ENCODE measurements at places on chromosomes 4 and X.
A peak's percentile ranks its signal among the peaks of the same experiment; 100 is the strongest.

DNA sequence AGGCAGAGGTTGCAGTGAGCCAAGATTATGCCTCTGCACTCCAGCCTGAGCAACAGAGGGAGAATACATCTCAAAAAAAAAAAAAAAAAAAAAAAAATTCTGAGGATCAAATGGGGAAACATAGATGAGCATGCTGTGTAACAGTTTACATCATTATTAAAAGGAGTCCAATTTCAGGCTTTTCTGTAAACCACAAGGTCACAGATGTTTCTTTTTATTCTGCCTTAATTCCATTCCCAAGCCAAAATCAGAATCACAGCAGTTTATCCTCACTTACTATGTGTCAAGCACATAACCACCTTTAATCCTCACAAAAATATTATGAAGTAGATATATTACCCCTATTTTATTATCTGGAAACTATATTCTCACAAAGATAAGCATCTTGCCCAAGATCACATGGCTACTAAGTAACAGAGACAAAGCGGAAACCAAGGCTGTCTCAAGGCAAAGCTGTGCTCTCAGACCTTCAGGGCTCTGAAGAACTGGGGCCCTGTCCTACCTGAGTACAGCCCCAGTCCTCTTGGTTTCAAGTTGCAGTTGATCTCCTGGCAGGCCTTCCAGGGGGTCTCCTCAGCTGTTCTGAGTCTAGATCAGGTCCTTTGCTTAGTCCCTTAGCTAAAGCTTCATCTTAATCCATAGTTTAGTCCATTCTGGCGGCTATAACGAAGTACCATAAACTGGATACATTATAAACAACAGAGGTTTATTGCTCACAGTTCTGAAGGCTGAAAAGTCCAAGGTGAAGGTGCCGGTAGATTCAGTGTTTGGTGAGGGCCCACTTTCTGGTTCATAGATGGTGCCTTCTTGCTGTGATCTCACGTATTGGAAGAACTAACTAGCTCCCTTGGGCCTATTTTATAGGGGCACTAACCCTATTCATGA is 141.3 kb downstream of the PALLD start:
- no peak for DNase-seq

DNA sequence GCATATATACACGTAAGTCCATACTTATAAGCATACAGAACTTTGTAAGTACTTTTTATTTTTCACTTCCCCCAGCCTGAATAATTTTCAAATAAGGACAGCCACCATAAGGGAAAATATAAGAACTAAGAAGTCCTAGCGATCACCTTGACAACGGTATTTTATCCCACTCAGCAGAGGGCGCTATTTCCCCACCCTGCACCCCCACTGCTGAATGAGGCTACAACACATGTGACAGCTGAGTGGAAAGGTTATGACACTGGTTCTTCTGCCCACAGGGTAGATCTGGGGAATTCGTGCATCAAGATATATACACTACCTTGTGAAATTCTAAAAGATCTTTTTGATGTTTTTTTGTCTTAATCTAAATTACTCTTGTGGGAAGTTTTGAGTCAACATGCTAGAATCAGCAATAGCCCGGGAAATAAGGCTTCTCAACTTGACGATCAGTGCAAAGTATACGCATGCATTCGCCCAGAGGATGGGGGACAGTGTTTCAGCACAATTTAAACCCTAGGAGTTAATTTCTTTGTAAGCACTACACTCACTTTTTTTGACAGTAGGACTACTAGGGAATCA is 151.5 kb downstream of the CORIN start:
- DNase-seq, result peak; percentile 13

- DNase-seq, result no peak
These were observed 1429.2 kb upstream of the AGA start for GRCh38 chr4:178871476-178871875.

- no peak for DNase-seq
These were observed 14.2 kb upstream of the C4orf51 start for GRCh38 chr4:145665773-145666172.

- peak; percentile 0 for DNase-seq
These were observed 394.4 kb upstream of the ADGRL3 start for GRCh38 chr4:60805500-60806313.

DNA sequence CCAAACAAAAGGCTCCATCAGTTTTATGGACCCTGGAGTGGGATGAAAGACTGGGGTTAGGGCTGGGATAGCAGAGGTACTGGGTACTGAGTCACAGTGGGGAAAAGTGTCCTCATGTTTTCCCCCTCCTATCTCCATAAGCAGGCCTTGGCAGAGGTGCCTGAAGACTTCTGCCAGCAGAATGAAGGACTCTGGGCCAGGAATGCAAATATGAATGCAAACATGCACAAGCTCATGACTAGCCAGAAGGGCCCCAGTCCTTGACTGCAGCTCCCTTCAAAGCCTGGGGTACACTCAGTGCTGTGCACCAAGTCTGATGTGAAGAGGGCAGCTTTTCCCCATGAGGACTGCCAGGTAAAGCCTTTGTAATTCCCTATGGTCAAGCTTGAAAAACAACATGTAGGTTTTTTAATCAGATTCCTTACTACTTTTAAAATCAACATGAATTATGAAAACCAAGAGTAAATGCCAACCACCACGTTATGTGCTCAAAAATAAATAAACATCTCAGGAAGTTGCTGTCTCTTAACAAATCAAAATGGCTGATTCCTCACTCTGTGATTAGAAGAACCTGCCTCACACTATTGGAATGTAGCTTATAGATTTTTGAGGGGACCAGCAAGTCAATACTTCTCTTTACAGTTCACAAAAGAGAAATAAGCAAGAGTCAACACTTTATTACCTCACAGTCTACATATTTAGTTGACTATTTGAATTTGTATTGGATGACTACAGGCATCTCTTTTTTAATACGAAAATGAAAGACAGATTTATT is 1512.0 kb downstream of the ARAP2 start:
- DNase-seq, result no peak

DNA sequence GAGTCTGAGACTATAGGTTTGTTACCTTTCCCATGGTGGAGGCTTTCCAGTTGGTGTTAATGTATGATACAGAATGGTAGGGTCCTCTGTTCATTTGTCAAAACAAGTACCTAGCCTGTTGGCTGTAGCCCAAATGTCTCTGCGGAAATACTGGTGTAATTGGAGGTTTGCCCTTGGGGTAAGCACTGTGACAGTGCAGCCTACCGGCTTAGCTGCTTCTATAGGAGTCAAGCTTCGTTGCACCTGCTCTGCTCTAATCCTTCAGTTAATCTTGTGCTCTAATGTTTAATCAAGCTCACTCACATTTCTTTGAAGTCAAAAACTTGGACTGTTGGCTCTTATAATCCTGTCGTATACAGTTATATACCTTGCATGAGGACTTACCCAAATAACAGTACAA is 203.4 kb downstream of the CCNG2 start:
- no peak for DNase-seq

DNA sequence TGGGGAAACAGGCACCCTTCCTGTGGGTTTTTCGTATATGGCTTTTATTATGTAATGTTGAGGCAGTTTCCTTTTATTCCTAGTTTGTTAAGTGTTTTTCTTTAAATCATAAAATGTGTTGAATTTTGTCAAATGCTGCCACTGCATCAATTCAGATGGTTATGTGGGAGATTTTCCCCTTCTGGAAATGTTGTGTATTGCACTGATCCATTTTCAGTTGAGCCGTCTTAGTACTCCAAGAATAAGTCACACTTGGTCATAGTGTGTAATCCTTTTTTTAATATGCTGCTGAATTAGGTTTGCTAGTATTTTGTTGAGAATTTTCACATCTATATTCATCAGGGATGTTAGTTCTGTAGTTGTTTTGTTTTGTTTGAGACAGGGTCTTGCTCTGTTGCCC is 9.5 kb upstream of the CTBP1 start:
- no peak for DNase-seq

DNA sequence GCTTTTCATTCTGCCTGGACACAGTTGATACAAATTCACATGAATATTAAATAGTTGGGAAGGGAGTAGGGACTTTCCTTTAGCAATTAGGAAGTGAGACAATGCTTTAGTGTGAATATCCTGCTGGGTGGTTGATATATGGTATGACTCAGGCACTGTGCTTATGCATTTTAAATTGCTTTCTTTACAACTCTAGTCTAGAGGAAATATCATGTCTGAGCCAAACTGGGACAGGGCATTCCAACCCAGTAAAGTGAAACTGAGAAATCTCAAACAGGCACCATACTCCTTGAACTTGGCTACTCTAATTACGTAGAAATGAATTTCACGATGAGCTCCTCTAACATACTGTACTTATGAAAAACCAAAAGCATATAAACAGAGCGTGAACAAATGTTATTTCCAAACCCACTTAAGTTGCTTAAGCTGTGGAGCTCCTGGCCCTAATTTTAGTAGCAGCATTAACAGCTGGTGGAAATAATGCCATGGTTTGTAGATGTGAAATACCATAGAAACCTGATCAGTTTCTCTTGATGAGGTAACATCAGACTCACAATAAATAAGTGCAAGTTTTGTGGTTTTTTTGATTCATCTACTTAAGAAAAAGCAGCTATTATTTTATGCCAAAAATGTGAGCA is 242.9 kb upstream of the GK2 start:
- no peak for DNase-seq

DNA sequence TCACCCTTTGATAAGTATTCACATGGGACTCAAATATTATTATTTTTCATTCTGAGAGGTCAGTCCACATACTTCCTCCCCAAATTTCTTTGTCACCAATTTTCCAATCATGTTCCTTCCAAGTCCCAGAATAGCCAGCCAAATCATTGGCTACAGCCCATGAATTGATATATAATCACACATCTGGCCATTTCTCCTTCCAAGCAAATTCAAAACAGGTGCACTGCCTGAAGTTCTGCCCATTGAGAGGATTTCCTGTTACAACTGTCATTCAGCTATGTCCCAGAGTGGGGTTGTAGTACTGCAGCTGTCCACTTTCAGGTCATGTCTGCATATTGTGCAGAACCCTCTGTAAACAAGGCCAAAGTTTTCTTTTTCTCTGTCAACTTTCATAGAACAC is 347.8 kb downstream of the GRID2 start:
- no peak for DNase-seq

DNA sequence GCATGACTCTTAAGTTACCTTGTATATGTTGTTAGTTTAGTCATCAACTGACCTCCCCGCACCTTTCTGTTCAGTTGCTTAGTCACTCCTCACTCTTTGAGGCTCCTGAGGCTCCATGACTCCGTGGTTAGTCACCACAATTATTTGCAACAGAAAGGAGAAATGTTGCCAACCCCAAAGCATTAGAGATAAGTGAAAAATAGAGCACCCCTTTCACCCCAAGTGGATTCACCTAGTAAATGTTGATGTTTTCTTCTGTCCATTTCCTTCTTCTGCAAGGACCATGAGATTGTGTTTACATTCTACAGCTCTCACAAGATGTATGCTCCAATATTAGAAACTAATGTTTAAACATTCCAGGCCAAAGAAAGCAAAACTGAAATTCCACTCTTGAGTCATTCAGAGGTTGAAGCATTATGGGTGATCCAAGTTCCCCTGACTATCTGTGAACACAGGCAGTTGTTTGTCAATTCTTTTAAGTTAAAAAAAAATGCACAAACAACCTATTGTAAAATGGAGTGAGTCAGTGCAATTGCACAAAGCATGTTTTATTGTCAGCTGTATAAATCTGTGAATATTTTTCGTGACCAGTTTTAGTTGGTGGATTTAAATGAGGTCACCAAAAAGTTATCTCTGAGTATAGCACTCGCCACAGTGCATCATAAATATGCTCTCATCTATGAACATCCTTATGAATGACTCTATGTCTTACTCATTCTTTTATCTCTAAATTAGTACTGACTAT is 552.4 kb upstream of the MAGEB2 start:
- no peak for DNase-seq
